Small intestine (tissue), 16 donors: ENCODE measurements at places on chromosomes 11 and 22.

GRCh38 chr11:110198031-110198729 is 98.2 kb downstream of the RDX start:
- no peak for DNase-seq

GRCh38 chr11:75351791-75352587 is 528 bp upstream of the ARRB1 start:
- DNase-seq = peak; percentile 88

- DNase-seq = no peak
These were observed 109.8 kb downstream of the ZBTB16 start for GRCh38 chr11:114169321-114169749.

- DNase-seq = no peak
These were observed 32.1 kb downstream of the AMPD3 start for GRCh38 chr11:10487002-10487647.

GRCh38 chr11:44623341-44623730 is 57.9 kb downstream of the CD82 start:
- no peak for DNase-seq

DNA sequence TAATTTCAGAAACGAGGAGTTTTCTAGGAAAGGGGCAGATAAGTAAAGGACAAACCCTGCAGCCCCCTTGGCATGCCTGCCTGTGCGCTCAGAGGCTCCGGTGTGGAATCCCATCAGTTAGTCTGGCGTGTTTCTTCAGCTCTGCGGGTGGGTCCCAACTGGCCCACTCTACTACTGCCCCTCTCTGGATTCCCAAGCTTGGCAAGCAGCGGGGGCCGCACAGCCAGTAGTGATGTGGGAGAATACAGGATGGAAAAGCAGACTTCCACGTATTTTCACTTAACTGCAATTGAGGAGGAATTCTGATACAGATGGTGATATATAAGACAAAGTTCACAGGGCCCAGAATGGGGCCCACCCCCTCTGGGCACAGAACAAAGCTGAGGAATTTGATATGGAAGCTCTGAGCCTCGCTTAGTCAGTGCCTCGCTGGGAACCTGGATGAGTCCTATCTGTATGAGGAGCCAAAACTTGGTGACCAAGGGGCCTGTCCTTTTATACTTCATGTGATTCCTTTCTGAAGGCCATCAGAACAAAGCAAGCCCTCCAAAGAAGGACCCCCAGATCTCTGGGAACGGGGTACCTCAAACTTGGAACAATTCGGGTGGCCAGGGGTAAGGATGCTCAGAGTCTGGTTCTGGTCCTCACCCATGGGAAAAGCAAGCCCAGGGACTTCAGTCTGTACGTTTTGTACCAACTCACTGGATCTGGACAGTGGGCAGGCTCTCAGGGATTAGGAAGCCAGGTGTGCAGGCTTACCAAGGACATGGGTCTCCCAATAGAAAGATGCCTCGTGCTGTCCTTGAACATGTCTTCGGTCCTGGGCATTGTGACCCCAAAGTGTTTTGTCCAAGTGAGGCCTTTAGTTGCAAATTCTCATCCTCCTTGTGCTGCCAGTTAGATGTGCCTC is 26.0 kb downstream of the RELT start:
- DNase-seq = no peak

GRCh38 chr22:38272373-38273134 is at the start of gene TMEM184B:
TSS of gene TMEM184B (minus strand) at chr22:38273010. CDS start at chr22:38247961, 25,049 bp downstream.
- DNase-seq = peak; percentile 82

- no peak for DNase-seq
These were observed 569.9 kb upstream of the ANO5 start for GRCh38 chr11:21622995-21623394.
